SHP77 (cell line): ENCODE measurements at places on chromosomes 1 and 21.

- DNase-seq: no peak
Measured at GRCh38 chr1:14746393-14746792, 147.9 kb downstream of the KAZN start.

- no peak for DNase-seq
Measured at GRCh38 chr1:55695552-55695951, 480.4 kb upstream of the USP24 start.

DNA sequence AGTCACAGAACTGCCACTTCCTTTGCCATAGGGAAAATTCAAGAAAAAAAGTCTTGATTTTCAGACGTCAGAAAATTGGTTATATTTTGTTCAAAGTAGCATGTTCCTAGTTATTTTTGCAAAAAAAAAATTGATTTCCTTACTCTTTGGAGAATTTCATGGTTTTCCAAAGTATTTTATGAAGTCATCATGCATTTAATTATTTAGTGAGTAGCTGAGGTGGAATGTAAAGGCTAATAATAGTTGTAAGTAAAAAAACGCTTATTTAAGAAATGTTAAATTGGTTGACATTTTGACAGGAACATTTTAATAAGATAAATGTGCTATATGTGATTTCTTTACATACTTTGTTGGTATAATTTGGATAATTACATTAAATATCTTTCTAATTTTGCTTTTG is 20.8 kb downstream of the TSEN15 start:
- DNase-seq: no peak

DNA sequence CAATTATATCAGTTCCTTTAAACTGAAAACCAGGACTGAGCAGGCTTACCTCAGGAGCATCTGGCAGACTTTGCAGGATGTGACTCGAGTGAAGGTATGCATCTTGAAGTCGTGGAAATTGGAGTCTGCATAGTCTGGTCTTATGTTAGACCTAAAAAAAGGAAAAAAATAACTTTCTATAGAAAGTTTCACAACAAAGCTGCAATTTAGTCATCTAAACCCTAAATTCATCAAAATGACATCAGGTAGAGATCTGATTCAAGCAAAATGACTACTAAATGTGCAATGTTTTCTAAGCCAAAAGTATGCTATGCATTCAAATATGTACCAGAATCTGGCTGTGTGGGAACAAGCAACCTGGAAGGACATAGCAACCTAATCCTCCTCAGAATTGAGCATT is 260.1 kb downstream of the VAV3 start:
- no peak for DNase-seq

- DNase-seq: no peak
Measured at GRCh38 chr1:110677526-110677925, 2.8 kb upstream of the KCNA3 start.

DNA sequence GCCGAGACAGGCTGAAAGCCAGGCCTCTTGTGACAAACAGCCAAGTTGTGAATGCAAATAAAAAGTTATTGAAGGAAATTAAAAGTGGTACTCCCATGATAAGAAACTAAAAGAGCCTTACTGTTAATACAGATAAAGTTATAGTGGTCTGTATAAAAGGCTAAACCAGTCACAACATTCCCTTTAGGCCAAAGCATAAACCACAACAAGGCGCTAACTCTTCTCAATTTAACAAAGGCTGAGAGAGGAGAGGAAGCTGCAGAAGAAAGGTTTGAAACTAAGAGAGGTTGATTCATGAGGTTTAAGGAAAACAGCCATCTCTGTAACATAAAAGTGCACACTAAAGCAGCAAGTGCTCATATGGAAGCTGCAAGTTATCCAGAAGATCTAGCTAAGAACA is 10.7 kb downstream of the C1orf105 start:
- DNase-seq: no peak

DNA sequence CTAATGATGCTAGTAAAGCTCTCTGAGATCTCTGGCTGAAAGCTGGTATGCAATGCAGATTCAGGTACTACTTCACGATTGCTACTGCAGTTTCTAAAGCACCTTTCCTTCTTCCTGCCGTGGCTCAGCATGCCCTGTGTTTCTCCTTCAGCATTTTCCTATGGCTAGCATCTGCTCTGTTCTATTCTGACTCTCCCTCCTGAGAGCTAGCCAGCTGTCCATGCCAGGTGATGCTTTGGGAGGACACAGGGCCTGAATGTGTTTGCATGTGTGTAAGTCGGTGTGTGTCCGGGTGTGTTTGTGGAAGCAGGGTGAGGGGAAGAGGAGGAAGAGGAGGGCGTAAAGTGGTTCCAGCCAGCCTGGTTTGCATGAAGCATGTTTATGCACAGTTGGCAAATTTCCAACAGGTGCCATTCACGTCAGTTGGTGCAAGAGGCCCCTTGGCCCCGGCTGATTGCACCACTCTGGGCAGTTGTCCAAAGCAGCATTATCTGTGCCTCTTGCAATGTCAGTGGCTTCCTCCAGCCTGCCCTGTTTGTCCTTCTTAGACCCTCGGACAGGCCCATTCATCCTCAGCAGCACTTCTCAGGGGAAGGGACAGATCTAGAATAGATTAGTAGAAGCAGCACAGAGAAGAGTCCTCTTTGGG is 433.3 kb downstream of the DISC1 start:
- peak; percentile 91 for DNase-seq

GRCh38 chr1:113935970-113936369 is 6.8 kb downstream of the HIPK1 start:
- DNase-seq: no peak

- no peak for DNase-seq
Measured at GRCh38 chr1:153395136-153395685, 4.3 kb upstream of the S100A8 start.

DNA sequence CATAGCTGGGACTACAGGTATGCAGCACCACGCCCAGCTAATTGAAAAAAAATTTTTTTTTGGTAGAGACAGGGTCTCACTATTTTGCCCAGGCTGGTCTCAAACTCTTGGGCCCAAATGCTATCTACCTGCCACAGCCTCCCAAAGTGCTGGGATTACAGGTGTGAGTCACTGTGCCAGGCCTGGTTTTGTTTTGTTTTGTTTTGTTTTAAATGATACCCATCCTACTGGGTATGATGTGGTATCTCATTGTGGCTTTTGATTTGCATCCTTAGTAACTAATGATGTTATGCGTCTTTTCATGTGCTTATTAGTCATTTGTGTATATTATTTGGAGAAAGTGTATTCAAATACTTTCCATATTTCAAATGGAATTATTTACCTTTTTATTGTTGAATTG is 142.3 kb downstream of the VPS13D start:
- no peak for DNase-seq

GRCh38 chr1:147609358-147609757 is 61.0 kb downstream of the ACP6 start:
- no peak for DNase-seq

- no peak for DNase-seq
Measured at GRCh38 chr1:237429252-237429651, 387.3 kb downstream of the RYR2 start.

DNA sequence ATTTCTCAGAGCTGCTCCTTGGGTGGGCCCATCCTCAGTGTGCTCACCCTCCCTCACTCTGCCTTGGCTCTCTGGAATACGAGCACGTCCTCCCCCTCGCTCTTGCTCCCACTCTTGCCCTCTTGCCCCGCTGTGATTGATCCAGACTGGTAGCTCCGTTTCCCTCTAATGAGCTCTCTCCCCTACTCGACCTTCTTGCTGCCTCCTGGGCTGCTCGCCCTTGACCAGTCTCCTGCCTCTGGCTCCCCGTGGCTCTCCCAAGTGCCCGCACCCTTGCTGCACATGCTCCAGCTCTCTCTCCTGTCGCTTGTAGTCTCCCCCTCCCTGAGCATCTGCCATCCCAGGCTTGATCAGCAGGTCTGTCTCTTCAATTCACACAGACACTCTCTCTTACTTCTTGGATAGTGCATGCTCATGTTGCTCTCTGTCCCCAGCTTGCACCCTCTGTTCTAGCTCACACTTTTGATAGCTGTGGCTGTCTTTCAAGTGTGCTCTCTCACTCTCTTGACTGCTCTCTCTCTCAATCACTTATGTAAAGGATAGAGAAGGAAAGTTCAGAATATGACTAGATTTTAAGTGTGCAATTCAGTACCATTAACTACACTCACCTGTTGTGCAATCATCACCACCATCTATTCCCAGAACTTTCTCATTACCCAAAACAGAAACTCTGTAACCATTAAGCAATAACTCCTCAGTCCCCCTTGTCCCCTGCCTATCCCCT is 51.1 kb downstream of the PHC2 start:
- no peak for DNase-seq

DNA sequence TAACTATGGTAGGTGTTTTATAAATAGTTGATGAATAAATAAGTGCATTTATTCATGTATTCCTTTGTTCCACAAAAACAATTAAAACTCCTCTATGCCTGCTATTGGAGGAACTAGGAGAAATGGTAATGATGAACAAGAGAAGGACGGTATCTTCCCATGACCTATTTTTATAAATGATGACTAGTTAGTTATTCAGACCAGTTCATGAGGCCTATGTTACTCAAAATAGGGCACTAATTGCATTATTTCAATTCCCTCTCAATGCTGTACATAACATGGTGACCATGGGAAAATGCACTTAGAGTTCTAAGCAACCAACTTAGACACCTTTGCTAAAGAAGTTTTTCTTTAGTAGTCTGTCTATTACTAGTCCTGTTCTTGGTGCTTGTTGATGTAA is 53.1 kb downstream of the XCL1 start:
- no peak for DNase-seq

GRCh38 chr1:78284354-78284753 is 206.4 kb upstream of the PTGFR start:
- DNase-seq: no peak

DNA sequence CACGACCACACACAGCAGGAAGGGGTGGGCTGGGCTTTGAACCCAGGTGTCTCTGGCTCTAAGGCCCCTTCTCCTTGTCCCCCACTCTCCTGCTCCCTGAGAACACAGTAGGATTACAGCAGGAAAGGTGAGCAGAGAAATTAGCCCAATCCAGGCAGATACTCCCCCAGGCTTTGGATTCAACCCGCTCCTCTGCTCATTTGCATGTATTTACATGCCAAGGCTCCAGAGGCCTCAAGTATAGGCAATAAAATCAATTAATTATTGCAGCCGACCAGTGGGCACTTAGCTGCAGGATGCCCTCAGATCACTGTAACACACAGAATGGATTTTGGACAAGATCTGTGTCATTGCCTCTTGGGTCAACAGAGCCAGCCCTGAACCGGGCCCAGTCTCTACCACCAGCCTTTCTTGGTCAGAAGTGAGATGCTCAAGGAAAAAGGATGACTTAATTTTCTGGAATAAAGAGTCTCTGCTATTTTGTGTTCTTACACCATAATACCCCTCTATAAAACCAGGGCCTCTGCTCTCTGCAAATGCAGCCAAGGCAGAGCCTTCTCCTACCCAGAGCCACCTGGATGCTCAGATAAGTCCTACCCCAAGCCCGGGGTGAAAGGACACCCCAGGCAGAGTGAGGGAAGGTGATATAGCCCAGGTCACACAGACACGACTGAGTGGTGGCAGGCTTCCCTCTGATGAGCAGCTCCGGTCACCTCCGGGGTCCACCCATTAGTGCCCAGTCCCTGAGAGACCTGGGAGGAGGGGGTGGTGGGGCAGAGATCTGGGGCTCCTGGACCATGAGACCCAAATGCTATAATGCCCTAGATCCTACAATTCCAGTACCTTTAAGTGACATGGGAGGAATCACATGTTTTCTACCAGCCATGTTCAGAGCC is 28.9 kb downstream of the MATN1 start:
- DNase-seq: no peak

DNA sequence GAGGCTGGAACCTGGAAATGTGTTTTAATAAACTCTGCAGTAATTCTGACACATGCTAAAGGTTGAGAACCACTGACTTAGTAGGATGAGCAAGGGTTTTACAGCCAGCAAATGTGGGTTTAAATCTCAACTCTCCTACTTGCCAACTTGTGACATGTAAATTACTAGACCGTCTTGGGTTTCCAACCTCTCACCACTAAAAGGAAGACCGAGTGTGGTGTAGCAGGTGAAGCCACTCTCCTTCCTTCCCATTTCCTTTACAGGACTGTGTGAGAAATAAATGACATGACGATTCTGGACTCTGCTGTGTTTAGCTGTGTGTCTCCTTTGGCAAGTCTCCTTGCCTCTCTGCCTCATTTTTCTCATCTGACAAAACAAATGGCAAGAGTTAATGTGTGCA is 49.5 kb upstream of the DNAJC6 start:
- no peak for DNase-seq

GRCh38 chr1:216090556-216090955 is 332.7 kb downstream of the USH2A start:
- no peak for DNase-seq

- no peak for DNase-seq
Measured at GRCh38 chr1:225739542-225740107, 38.0 kb upstream of the SRP9 start.

- no peak for DNase-seq
Measured at GRCh38 chr1:155241841-155242264, 13.4 kb downstream of the ENTREP3 start.

GRCh38 chr1:3742439-3743298 is 9.6 kb upstream of the CCDC27 start:
- no peak for DNase-seq

- no peak for DNase-seq
Measured at GRCh38 chr1:240492832-240493440, 119.0 kb downstream of the GREM2 start.

DNA sequence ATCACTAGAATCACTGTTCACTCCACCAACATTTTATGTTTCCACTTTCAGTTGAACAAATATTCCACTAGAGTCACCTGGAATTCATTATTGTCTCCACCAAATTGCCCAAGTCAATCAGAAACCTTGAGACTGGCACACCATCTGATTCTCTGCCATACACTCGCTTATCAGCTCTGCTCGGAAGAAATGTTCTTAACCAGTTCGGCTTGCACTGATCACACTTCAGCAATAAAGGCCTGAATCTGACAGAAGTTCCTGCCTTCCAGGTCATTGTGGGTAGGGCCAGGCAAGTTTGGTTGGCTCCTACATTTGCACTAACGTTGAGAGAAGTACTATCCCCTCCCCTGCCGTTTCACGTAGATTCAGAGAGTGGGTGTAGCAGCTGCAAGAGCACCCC is 10.0 kb downstream of the TPM3 start:
- no peak for DNase-seq

- DNase-seq: no peak
Measured at GRCh38 chr1:100851726-100852125, 42.9 kb downstream of the EXTL2 start.

DNA sequence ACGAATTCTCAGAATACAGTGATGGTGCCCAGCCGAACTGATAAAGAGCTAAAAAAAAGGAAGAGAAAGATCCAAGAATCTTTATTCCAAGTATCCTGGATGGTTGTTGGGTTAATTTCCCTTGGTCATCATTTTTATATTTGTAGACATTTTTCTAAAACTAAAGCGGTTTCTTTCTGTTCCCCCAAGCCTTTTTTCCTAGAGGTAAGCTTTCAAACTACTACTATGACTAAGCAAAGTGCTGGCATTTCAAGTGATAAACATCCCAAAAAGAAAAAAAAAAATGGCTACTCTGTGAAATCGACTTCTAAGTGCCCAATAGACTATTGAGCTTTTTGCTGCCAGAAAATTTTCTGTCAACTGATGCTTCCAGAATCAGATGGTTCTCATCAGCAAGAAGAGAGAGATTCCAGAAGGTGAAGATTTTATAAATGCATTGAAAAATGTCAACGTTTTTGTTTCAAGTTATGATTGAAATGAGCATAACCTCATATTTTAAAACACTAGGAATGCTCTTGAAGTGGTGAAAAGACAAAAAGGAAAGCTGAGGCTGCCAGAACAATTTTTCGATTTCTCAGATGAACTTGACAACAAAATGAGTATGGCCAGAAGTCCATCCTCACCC is 96.1 kb upstream of the ZC3H11B start:
- DNase-seq: no peak
